Ovary (tissue), 10 donors: ENCODE measurements at places on chromosomes 2 and 18. TPM values are rescaled to one million over a fixed set of nuclear protein-coding genes. Genes with fewer than 3 reads are reported as not detected.

FOXD4L1 gene
- total RNA-seq = 0.25 TPM

DNA sequence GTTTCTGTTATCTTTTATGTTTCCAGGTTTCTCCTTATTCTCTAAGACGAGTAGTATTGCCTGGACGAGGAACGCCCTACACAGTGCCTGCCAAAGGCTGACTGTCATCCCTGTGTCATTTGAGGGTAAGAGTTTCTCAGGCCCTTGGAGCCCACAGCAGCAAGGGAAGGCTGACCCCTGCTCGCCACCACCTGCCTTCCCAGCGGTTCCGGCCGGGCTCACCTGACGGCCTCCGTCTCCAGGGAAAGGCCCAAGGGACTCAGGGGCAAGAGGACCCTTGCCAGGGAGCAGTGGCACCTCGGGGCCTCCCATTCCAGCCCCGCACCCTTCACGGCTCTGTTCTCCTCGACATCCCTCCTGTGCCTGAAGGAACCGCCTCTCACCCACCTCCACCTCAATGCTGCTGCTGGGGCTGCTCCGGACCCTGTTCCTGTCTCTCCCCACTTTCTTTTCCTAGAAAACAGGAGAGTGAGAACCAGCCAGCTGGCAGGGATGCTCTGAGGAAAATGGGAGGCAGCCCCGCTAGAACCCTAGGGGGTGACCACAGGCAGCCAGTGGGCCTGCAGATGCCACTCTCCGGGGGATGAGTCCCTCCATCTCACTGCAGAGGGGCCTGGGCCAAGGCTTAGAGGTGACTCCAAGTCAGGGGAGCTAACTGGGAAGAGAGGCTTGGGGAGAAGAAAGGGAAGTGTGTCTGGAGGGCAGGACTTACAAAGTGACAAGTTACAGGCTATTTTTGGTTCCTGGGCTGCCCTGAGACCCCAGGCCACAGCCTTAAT lies 1.9 kb downstream of the LIMS2 start:
- no peak for DNase-seq

DNA sequence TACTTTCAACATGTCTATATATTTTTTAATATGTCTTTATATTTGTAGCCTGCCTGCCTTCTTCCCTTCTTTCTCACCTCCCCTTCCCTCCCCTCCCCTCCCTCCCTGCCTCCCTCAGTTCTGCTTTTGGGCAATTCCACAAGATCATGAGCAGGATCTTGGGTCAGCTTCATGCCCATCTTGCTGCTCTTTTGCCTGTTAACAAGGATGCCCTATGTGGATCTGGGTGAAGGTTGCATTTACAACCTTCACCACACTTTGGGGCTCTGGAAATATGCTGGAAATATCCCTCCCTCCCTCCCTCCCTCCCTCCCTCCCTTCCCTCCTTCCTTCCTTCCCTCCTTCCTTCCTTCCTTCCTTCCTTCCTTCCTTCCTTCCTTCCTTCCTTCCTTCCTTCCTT lies 334.1 kb upstream of the FAM98A start:
- DNase-seq = no peak

- no peak for DNase-seq
These were observed 30.6 kb upstream of the CREB1 start for GRCh38 chr2:207499114-207499513.

DNA sequence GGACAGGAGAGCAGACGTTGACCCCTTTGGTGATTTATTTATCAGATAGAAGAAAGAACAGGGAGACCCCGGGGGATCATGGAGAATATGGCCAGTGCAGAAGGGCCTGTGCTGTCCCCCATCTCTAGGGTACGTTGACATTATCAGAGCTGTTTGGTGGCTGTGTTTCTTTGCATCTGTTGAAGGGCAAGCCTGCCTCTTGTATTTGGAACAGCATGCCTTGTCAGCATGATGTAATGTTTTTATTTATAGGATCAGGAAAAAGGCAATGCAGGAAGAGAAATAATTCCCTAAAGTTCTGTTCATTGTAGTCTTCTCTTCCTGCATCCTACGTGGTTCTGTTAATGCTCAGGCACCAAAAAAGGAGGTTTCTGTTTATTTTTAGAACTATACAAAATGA lies 49.8 kb upstream of the CABYR start:
- no peak for DNase-seq

GRCh38 chr2:236949089-236949905 lies 136.4 kb upstream of the COPS8 start:
- no peak for DNase-seq

SULT6B1 gene
- total RNA-seq = not detected
